NCI-H1436 treated with DMSO at 0.1 percent for 48 hours (cell line): ENCODE measurements at places on chromosomes 4 and X.

- no peak for DNase-seq
Observed at GRCh38 chr4:17709763-17710068, 71.7 kb downstream of the FAM184B start.

- DNase-seq = no peak
Observed at GRCh38 chr4:110878413-110878812, 255.5 kb upstream of the PITX2 start.

GRCh38 chr4:39936565-39937418, 40.9 kb downstream of the PDS5A start:
- DNase-seq = no peak

DNA sequence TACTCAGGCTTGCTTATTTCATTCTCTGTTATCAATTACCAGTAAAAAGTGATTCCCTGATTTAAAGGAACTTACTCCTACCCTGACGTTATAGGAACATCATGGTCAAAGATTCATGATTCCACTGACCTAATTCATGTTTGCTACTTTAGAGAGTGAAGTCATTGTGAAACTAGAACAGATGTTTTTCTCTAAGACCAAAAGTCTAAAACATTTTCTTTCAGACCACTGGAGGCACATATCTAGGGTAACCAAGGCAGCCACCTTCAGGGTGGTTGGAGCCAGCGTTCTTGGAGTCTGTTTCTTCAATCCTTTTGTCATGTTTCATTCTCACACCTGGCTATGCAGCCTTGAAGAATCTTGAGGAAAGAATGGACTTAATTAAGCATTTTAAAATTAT, 77.8 kb downstream of the GALNTL6 start:
- no peak for DNase-seq

DNA sequence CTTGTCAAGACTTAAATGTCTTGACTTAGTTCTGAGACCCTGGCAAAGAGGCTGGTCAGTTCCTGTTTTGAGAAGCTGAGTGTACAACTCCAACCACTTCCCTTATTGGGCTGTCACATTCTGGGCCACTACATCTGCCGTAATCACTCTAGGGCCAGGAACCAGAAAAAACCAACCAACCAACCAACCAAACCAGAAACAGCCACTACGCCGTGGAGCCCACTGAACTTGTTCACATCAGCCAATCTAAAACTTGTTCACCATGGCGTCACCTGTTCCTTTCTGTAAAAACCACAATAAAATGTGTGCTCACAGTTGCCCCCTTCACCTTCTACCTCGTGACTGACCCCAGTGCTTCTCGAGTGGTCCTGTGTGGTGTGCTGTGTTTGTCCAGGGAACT, 107.3 kb downstream of the JADE1 start:
- no peak for DNase-seq

GRCh38 chr4:92182736-92183407, 120.9 kb upstream of the GRID2 start:
- no peak for DNase-seq

DNA sequence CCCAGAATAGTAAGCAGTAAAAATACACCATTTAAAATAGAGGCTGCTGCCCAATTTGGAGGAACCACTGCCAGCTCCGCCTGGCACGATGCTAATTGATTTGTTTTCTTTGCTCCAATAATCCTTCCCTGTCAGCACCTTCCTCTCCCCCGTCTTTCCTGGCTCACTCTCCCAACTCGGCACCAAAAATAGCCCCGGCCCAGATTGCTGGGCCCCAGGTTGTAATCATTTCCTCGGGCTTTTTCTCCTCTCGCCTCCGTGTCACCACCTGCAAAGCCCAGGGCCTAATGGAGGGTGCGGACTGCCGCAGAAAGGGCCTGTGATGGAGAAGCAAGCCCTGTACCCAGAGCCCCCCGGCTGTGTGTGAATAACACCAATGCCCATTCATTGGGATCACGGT, 197.6 kb upstream of the PSAPL1 start:
- no peak for DNase-seq

DNA sequence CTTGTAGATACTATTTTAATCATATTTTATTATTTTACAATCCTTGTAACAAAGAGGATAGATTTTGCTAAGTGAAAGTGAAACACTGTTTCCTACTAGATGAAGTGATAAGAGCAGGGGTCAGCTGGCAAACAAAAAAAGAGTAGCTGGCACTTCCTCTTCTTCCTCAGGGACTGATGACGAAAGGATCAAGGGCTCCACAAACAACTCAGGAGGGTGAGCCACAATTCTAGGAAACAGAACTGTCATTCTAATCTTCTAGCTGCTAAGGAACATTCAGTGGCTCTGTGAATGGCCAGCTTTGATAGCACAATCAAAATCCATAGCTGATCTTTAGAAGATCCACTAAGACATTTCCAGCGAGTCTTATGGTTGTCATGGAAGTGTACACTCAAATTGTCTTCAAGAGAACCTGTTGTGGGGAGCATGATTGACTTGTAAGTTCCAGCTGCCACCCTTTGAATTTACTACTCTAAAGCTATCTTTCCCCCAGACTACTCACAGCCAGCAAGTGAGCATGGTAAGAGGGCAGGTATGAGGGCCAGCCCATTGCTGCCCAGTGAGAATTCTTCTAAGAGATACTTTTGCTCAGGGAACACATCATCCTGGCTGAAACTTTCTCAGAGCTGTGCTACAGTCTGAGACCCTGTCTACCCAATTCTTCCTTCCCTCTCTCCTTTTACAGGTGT, 275.7 kb upstream of the RASGEF1B start:
- DNase-seq = no peak

GRCh38 chrX:54473993-54474859, 21.8 kb downstream of the FGD1 start:
- no peak for DNase-seq

GRCh38 chrX:78573630-78574029, 85.5 kb downstream of the RTL3 start:
- DNase-seq = no peak

DNA sequence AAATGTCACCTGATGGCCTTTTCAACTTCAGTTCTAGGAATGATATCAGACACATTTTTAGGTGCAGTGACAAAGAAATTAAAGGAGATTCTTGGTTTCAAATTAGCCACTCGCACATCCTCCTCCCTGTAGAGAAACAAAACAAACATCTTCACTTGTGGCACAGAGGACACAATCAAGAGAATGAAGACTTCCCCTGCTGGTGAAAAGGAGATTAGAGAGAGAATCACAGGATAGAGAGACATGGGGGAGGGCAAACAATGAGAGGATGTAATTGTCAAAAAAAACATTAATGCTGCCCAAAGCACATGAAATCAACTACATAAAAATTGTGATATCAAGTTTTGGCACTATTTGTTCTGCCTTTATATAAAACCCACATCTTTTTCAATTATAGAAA, 34.5 kb downstream of the ACE2 start:
- DNase-seq = no peak

DNA sequence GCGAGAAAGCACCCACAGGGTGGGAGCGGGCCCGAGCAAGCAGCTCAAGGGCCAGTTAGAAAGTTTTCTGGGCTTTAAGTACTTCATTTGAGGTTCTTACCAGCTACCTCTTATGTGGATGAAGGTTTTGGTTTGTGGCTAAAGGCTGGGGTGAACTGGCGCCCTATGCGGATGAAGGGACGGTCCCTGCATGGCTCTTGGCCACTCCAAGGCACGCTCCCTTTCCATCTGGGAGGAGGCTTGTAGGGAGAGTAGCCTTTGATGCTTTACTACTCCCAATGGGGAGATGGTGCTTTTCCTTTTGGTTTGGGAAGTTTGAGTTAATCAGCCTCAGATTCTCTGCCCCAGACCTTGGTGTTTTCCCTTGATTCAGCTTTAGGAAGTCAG, 17.7 kb downstream of the MRFAP1 start:
- no peak for DNase-seq

DNA sequence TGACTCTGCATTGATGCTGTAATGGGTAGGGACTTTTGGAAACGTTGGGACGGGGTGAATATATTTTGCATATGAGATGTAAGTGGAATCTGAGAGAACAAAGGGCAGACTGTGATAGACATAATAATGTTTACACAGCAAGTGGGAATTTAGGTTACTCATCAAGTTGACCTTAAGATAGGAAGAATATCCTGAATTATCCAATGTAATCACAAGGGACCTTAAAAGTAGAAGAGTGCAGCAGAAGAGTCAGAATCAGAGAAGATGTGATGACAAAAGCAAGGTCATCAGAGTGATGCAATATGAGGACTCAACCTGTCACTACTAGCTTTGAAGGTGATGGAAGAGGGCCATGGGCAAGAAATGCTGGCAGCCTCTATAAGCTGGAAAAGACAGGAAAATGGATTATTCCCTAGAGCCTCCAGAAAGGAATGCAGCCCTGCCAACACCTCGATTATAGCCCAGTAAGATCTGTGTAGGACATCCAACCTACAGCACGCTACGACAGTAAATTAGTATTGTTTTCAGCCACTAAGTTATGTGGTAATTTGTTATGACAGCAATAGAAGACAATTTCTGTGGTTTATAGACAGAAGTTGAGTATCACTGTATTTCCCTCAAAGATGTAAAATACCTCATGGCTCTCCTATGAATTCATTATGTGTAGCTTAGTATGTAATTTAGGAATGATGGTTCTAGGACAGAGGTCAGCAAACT, 26.4 kb downstream of the MORC4 start:
- DNase-seq = no peak

GRCh38 chr4:1283711-1284110, 6.0 kb upstream of the MAEA start:
- DNase-seq = no peak

- no peak for DNase-seq
Observed at GRCh38 chr4:174286870-174287269, 3.2 kb downstream of the CEP44 start.

GRCh38 chr4:156959298-156959702, 12.3 kb downstream of the PDGFC start:
- no peak for DNase-seq

GRCh38 chr4:121185960-121186359, 21.8 kb upstream of the TNIP3 start:
- DNase-seq = no peak

GRCh38 chrX:21698272-21698671, 40.1 kb upstream of the KLHL34 start:
- DNase-seq = no peak

DNA sequence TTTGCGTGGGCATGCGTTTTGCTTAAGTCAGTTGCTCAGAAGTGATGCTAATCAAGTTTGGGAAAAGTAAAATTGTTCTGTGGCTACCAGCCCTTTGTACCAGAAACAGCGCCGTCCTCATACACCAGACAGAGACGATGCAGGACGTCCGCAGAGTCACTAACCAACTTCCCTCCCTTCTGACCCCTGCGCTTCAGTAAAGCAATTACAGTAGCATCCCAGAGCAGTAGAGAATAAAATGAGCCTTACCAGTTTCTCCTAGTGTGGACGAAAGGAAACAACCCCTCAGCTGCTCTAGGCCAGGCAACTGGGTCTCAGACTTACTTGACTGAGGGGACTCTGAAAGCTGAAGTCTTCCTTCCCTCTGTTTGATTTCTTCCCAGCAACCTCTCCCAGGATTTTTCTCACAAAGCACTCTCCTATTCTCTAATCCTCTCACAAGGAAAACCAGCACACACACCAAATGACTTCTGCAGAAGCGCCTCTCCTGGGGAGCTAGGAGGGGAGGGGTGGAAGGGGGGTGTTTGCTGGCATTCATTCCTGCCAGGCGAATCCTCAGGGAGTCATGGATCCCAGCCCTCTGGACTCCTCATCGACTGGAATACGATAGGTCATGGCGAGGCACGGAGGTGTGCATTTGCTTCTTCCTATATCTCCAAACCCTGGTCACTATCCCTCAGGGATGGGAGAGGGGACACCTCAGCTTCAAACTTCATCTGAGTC, 56.0 kb upstream of the MID1 start:
- DNase-seq = no peak

DNA sequence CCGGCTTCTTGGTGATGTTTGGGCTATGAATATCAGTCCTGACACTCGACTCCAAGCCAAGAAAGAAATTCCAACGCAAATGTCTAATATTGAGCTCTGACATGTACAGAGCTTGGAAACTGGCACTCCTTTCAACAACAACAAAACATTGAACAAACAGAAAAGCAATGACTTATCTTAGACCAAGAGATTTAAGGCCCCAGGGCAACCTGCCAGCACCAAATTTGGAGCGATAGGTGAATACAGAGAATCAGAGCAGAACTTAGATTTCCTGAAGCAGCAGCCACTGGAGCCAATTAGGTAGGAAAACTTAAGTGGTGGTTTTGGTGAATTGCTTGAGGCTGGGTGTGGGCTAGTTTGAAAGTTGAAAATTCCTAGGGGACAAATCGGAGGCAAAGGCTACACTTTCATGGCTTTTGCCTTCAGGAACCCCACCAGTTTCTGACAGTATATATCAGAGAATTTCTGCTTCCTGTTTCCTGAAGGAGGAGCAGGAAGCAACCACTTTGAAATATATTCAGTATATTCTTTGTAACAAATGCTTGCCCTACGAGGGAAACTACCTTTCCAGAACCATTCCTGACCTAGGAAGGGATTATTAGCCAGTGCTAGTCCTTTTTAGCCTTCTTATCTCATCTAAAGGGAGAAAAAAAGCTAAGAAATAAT, 10.1 kb upstream of the FMR1 start:
- DNase-seq = no peak

- DNase-seq = no peak
Observed at GRCh38 chr4:179492260-179493080, 2050.2 kb upstream of the AGA start.

GRCh38 chrX:38672646-38673045, 111.3 kb downstream of the TSPAN7 start:
- DNase-seq = no peak

DNA sequence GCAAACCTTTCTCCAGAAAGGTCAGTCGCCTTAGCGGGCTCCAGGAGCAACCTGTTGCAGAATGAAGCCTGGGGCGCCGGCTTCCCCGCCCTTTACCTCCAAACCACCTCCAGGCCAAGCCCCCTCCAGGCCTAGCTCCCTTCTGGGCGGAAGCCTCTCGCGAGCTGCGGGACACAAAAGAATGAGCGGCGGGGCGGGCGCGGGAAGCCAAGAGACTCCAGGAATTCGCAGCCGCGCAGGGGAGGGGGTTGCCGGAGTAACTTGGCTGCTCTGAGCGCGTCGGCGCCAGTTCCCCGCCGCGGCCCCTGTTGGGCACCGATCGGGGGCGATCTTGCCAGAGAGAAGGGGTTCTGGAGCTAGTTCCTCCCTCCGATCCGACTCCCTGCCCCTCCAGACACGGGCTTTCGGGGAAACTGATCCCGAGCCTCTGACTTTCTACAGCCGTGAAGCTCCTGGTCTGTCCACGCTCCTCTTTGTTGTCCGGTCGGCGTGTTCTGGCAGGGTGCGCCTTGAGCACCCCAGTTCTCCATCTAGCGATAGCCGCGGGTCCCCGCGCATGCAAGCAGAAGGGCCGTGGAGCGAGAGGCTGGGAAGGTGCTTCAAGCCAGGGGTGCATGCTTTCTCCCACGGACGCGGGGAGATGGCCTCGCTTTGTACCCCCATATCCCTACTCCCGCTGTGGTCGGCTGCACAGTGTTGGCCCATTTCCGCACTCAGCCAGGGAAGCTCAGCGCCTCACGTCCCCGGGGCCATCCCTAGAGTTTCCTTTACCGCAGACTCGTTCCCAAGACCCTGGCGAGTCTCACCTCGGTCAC, 1.2 kb downstream of the PROM1 start:
- no peak for DNase-seq

DNA sequence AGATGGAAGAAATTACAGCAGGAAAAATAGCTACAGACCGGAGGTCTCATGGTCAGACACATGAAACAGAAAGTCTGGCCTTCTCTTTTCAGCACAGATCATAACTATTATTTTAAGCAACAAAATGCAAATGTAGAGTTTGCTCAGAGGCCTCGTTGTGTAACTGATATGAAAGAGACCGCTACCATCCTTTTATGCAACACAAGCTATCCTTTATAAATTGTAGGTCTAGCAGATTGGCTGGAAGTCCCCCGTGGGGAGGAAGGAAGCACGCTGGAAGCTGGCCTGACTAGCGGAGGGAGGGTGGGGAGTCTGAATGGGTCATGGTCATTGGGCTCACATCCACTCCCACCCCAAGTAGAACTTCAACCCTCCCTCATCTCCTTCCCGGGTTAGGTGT, 27.7 kb downstream of the DMP1 start:
- DNase-seq = no peak
